ENCODE measurements at places on chromosomes 16 and 17.

- no peak for DNase-seq
Observed at GRCh38 chr16:30185683-30186421, 2.5 kb downstream of the CORO1A start.

DNA sequence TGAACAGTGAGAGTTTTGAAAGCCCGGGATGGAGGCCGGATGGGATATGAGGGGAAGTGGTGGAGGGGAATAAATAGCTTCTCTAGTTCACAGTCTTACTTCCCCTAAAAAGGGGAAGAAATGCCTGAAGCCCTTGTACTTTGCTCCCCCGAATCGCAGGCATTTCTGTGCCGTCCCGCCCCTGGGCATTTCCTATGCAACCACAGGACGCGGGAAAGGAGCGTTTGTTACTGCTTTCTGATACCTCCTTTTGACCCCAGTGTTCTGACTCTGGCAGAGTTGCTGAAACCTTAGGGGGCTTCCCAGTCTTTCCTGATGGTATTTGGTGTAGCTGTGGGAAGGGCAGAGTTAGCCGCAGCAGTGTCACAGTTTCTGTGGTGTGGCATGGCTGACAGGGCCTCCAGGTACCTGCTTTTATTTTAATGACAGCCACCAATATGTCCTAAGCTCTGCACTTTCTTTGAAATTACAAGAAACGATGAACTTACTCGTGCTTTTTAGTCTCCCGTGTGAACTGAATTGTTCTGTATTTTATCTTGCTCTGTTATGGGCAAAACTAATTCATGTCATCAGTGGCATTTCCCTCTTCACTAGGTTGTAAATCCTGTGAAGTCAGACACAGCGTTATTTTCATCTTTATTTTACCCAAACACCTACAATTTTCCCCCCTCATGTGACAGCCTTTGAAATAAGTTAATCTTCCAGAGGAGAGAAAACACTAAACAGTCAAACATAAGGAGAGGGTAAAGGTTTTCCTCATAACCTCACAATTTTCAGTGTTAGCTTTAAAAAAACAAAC, 27.1 kb downstream of the USP10 start:
- DNase-seq = no peak

GRCh38 chr17:49548051-49548505, 27.6 kb upstream of the NXPH3 start:
- DNase-seq = no peak

- no peak for DNase-seq
Observed at GRCh38 chr17:7224110-7224509, 4.4 kb downstream of the ACADVL start.

DNA sequence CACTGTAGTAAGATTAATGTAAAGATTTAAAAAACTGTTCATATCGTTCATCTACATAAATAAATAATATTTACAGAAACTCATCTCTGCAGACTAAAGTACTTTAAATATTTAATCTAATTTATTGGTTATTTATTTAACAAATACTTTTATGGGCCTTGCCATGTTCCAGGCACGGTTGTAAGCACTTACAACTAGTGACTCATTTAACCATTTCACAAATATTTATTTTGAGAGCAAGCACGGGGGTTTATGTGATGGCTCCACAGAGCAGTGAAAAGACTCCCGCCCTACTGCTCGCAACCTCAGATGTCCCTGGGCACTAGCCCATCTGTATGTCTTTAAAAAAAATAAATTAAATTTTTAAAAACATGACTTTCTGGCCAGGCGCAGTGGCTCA, 575.9 kb downstream of the WWOX start:
- DNase-seq = peak; percentile 32

GRCh38 chr17:77055453-77055852, 85.3 kb upstream of the SEC14L1 start:
- DNase-seq = no peak
